HepG2 (cell line): ENCODE measurements at places on chromosomes 1 and 21.

GRCh38 chr1:32044234-32044633, 28.5 kb upstream of the TMEM39B start:
- no peak for DNase-seq

- no peak for DNase-seq
Measured at GRCh38 chr1:156167536-156167935, 14.2 kb downstream of the SEMA4A start.

GRCh38 chr1:9561429-9561828, 22.2 kb downstream of the SLC25A33 start:
- DNase-seq = no peak

DNA sequence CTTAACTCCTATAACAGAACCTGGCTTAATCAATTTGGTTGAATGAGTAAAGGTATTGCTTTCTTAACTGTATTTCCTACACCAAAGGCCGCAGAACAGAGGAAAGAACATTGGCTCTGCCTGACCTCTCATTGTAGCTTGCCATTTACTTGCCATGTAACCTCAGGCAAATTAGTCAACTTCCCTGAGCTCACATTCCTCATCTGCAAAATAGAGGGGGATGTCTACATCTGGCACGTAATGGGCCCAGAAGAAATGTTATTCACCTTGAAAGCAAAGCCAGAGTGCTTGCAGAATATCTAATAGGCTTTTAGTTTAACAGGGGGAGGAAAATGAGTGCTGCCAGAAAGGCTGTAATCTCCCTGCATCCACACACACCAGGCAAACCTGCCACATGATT, 44.3 kb downstream of the LAMC2 start:
- DNase-seq = no peak

DNA sequence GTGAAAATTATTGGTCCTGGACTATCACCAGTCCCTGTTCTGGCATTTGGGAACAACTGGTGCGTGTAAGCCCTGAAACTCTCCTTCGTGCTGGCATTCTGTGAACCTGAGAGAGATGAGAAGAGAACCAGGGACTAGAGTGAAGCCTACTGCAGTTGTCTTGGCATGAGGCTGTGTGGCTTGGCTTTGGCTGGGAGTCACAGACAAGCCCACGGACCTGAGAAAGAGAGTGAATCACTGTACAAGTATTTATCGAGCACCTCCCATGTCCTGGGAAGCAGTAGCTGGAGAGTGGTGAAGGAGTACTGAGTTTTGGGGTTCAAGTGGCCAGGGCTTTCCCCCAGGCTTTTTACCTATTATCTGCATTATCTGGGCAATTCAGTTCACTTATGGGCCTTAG, 63.3 kb downstream of the FGGY start:
- no peak for DNase-seq
